ENCODE measurements at places on chromosomes 12 and 14.

DNA sequence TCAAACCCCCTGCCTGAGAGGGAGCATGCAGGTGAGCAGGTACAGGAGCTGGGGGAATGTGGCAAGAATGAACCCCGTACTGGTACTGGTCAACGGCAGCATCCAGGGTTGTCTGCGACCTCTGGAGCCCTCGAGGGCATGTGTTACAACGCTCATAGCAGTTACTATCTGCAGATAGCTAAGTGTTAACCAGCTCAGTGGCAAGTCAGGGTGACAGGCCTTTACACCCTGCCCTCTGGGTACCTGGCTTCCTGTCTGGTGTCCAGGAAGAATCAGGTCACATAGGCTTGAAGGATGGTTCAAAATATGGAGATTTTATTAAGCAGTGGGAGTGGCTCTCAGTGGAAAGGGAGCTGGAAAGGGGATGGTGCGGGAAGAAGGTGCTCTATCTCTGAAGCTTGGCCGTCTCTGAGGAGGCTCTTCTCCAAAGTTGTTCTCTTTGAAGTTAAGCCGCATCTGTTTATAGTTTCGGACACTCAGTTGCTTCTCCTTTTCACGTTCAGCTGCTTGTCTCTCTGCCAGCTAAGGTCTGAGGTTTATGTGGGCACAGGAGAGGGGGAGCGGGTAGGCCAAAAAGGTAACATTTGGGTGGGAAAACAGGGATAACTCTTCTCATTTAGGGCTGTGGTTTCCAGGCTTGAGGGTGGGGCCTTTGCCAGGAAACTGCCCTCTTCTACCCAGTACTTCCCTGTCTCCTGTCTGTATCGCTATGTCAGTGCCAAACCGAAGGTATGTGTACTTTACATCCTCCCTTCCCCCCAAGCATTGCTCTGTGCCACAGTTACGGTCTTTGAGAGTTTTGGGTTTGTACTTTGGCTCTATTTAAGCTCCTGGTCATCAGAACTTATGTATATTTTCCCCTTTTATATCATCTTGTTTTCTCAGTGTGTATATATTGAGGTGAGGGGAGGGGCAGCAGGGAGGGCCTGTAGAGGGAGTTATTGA is 305.8 kb downstream of the RGS6 start:
- no peak for DNase-seq

DNA sequence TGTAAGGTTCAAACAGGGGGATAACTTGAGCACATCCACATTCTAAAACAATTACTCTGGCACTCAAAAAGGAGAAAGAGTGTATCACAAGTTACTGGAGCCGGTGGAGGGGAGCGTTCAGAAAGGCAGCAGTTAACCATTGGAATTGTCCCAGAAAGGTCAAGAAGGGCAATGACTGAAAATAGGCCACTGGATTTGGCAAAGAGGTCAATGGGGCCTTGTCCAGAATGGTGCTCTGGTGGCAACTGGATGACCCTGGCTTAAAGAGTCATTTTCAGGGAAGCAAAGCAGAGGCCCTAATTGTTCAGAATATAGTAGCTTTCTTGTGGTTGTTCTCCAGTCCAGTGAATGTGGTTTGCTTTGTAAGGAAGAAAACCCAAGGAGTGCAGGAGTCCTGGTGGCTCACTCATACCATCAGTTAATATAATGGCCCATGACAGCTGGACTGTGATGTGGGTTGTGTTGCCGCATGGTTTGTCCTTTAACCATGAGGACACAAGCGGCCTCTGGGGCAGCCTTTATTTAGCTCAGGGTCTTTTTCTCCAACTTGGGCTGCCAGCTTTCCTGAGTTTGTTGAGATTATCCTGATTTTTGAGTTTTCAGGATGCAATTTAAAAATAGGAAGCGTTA is 142.8 kb upstream of the PELI2 start:
- no peak for DNase-seq

DNA sequence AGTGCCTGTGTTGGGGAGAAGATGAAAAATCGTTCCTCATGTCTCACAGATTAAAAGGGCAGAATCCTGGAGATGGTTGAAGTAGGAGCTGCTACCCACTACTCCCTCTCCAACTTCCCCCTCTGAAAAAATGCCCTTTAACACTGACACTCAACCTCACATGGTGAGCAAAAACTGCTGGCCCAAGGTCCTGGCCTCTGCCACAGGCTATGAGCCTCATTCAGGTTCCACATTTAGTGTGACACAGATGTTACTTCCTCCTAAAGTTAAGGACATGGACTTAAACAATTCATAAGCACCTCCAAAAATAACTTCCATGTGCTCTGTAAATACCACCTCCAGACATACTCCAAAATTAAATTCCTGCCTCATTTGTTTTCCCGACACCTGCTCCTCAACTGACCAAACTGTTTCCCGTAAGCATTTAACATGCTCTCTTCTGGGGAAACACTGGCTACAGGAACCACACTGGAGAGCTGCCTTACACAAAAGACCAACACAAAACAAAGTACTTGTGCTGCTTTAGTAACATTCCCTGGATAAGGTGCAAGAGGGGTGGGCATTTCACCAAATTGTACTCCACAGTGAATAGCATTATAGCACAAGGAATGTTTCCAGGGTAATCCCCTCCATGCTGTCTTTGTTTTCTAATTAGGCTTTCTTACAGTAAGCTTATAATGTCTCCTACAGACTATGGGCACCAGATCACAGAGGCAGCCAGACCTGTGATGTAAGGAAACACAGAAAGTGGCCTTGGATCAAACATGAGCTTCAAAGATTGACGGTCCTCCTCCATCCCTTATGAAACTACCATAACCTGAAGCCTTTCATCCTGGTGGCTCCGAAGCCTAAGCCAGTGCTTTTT is 57.0 kb downstream of the PHLDA1 start:
- DNase-seq = no peak

DNA sequence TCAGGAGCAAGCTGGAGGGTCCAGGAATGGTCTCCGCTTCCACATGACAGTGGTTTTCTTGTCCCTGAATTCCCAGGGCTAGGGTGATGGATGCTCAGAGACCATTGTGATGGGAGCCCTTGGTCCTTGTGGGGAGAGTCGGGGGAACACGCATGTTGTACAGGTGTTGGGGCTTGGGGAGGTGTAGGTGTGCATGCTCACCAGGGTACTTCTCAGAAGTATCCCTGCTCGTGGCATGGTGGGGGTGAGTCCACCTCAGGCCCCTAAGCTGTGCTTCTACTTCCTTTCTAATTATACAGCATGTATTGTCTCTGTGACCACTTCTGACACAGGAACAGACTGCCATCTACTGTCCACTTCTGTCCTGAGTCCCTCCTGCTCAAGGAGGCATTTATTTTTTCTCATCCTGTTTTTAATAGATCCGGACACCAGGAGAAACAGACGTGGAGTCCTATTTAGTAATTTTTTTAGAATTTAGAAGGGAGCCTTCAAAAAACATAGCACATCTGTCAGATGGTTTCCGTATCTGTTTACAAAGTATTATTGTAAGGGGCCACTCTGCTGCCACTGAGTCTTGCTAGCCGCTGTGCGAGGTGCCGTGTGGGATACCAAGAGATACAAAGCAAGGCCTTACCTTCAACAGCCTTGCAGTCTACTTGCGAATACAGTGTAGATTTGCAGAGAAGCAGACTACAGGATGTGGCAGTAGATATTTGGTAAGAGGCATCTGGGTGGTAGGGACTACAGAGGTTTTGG is 10.5 kb downstream of the NTF3 start:
- DNase-seq = no peak

DNA sequence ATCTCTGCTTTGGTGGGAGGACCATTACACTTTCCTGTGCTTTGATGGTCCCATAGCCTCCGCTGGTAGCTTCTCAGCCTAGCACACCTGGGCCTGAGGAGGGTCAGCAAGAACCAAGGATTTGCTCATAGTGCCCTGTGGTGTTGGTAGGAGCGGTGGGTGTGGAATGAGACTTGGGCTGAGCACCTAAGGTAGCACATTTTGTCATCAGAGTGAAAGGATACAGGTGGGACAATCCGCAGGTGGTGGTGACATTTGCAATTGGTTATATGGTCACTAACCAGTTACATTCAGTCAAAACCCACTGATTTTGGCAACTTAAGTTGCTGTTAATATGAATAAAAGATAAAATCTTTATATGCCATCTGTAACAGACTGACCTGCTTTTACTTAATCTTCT is 46.7 kb downstream of the TTC6 start:
- no peak for DNase-seq

GRCh38 chr12:1681493-1681807 is 9.4 kb upstream of the ADIPOR2 start:
- DNase-seq = no peak

DNA sequence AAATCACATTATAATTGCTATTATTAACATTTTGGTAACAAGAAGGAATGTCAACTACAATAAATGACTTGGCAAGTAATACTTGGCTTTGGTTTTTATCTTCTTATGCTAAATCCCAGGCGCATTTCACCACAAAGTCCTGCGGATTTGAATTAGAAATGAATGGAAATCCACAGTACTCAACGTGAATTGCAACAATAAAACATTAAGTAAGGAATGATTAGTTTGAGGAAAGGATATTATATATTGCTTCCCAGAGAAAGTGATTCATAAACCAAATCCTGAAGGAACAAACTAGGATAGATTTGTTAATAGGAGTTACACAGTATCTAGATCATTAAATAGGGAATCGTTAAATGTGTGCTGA is 1089.7 kb downstream of the TRHDE start:
- DNase-seq = no peak

- DNase-seq = no peak
Observed at GRCh38 chr12:108800591-108800990, 56.8 kb downstream of the SSH1 start.

GRCh38 chr12:10740182-10740581 is 17.1 kb upstream of the YBX3 start:
- no peak for DNase-seq

DNA sequence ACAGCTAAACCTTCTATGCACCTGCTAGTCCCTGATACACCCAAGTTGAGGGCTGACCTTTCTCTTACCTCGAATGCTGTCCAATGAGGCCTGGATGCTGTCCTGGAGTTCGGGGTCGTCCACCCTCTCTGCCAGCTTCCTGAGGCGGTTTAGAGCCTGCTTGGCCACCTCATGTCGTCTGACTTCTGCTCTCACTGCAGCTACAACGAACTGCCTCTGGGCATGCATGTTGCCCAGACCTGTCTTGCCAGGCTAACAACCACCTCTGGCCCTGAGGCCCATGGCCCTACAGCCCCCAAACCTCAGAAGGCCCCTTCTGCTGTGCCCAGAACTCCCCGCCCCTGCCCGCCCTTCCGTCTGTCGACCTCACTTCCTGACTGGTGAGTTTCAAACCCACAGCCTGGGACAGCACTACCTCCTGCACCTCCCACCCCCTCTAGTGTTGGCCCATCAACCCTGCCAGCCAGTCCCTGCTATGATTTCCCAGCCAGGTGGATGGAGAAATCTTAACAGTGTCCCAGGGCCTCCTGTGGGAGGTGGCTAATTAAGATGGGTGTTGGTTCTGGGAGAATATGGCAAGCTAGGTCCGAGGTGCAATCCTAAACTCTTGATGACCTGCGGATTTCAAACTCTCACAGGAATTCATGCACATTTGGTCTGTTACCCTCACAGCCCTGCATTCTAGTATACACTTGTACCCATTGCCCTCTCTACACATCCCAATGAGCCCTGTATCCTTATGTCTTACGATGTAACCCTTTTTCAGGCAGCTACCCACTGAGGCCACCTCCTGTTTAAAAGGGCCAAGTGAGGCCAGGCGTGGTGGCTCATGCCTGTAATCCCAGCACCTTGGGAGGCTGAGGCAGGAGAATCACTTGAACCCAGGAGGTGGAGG is 2.7 kb upstream of the TSPAN31 start:
- peak; percentile 68 for DNase-seq
